GM12878 (cell line): ENCODE measurements at places on chromosomes 11 and 22. TPM values are rescaled to one million over a fixed set of nuclear protein-coding genes. Genes with fewer than 3 reads are reported as not detected.

- no peak overlapping the region for H3K4me3 ChIP-seq
- no peak overlapping the region for H3K27ac ChIP-seq
- H3K27me3 ChIP-seq = no peaks in the 10 kb centered on the region
- H3K4me1 ChIP-seq = no peaks in the 10 kb centered on the region
Measured at GRCh38 chr11:87255589-87255988, 217.9 kb downstream of the TMEM135 start.

GRCh38 chr22:37990301-37990700 is 5.9 kb upstream of the SOX10 start:
- no peaks in the 10 kb centered on the region for H3K27me3 ChIP-seq
- H3K27ac ChIP-seq = no peak overlapping the region
- no peak overlapping the region for H3K4me3 ChIP-seq

The INPP5J gene
- total RNA-seq = 1.9 and 2.6 TPM in 2 replicates

The SNAP29 gene
- 23.2 and 23.6 TPM in 2 replicates for total RNA-seq

The CCDC73 gene
- 0.05 and 0.11 TPM in 2 replicates for total RNA-seq

The DTX4 gene
- 25.8 and 27.9 TPM in 2 replicates for total RNA-seq

The PGA5 gene
- not detected in 2 replicates for total RNA-seq
